HT1080 (cell line): ENCODE measurements at places on chromosomes 5 and 9.

- DNase-seq = no peak
Measured at GRCh38 chr5:85305766-85306165, 921.1 kb upstream of the EDIL3 start.

DNA sequence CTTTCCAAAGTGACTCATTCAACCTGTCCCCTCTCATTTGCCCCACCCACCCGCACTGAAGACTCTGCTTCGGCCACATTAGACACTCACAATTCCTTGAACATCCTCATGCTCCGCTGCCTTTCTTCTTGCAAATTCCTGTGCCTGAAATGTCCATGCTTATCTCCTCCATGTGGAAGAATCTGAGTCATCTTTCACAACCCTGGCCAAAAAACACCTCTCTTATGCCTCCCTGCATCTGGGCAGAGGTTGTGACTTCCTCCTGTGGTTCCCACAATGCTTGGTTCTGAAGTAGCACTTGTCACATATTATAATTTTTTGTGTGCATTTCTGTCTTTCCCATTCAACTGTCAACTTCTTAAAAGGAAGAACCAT, 238.6 kb downstream of the ENC1 start:
- peak; percentile 43 for DNase-seq

DNA sequence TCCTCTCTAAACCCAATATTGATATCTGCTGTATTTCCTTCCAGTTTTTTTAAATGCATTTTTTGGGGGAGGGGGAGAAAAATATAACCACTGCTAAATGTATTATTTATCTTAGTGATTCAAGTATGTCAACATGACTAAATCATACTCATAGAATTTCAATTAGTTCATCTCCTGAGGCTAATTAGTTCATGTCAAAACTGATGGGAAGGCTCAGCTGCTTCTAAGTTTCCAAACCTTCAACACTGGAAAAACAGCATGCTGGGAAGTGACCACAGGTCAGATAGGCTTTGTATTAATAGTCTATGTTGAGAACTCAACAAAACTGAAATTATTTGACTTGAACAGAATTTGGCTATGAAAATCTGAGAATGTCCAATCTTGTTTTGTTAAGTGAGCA, 118.7 kb downstream of the TTLL11 start:
- DNase-seq = no peak

GRCh38 chr5:151798674-151799073, 26.9 kb downstream of the G3BP1 start:
- DNase-seq = no peak

- no peak for DNase-seq
Measured at GRCh38 chr5:88860501-88860900, 22.5 kb downstream of the MEF2C start.

DNA sequence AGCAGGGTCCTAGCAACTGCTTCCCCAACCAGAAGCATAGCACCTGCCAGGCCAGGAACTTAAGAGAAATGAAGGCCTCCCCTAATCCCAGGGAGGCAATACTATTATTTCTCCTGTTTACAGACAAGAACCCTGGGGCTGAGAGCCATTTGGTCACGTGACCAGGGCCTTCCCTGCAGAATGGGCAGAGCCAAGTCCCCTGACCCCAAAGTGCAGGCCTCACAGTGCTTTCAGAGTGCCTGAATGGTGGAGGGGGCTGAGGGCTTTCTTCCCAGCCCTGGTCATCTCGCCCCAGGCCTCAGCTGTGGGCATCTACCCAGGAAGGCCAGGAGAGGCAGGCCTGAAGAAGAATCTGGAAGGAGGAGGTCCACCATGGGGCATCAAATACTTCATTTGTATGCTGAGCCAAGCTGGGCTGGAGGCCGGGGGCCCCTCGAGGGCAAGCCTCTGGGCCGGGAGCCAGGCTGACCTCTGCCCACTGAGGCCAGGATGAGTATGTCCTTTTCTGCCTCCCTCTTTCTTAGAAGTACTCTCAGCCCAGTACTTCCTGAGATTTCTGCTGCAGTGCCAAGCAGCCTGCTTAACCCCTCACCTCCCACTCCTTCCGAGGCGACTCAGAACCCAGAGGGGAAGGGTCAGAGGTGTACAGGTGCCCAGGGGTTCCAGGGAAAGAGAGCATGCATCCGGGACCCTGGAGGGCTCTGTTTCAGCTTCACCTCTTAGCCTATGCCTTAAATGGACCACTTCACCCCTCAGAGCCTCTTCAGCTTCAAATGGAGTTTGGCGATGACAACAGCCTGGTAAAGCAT, 18.9 kb upstream of the DUSP1 start:
- no peak for DNase-seq

DNA sequence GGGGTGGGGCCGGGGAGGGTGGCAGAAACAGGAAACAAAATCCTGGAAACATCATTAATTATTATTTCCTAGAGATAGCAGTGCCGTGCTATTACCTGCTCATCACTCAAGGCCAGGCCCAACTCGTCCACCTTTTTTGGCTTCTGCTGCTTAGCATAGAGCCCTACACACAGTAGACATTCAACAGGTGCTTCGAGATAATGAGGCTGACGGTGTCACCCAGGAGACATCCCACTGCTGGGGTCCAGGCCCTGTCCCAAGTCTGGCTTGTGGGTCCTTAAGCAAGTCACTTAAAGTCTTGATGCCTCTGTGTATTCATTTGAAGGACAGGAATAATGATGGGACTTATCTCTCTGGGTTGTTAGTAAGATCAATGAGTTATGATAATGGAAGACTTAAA, 506.6 kb downstream of the BNC2 start:
- DNase-seq = no peak

GRCh38 chr9:85745203-85745602, 3.4 kb upstream of the AGTPBP1 start:
- no peak for DNase-seq

- no peak for DNase-seq
Measured at GRCh38 chr5:59645380-59645779, 248.1 kb downstream of the PDE4D start.

GRCh38 chr5:139574641-139575312, 13.6 kb downstream of the UBE2D2 start:
- peak; percentile 40 for DNase-seq

DNA sequence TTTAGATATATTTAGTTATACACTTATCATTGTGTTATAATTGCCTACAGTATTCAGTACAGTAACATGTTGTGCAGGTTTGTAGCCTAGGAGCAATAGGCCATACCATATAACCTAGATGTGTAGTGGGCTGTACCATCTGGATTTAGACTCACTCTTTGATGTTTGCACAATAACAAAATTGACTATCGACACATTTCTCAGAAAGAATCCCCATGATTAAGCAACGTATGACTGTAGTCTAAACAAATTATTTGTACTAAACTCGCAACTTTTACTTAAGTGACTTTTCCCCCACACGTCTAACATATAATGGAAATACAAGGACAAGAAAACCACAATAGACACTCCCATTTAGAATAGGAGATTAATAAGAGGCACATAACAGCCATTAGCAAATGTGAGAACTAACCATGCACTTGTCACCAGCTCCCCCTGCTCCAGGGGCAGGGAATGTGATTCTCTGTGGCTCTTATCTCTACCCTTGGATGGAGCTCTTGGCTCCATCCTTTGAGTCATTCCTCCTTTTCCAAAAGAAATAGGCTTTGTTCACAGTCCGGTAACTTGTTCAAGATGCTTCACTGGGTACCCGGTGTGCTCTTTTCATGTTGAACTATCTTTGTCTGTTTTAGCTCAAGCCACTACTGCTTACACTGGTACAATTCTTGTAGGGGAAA, 8.7 kb upstream of the B4GALT1 start:
- DNase-seq = no peak
